ENCODE measurements at places on chromosomes 12 and 14.
A peak's percentile ranks its signal among the peaks of the same experiment; 100 is the strongest.

GRCh38 chr12:46647034-46647433, 178.8 kb downstream of the SLC38A4 start:
- no peak for DNase-seq

- DNase-seq = no peak
These were observed at the start of gene PALS1 for GRCh38 chr14:67241411-67242167. Gene PALS1, plus strand, starts transcription at chr14:67241435. Its CDS starts 37,736 bp downstream, at chr14:67279171.

- DNase-seq = no peak
These were observed 111.8 kb downstream of the CAPZA3 start for GRCh38 chr12:18849761-18850160.

GRCh38 chr12:52805000-52805399, 8.9 kb downstream of the KRT4 start:
- no peak for DNase-seq

- no peak for DNase-seq
These were observed 50.8 kb upstream of the ZDHHC17 start for GRCh38 chr12:76713130-76713529.

- no peak for DNase-seq
These were observed 145.8 kb downstream of the KIF26A start for GRCh38 chr14:104284107-104284592.

- no peak for DNase-seq
These were observed 357.6 kb downstream of the APAF1 start for GRCh38 chr12:99002731-99003130.

GRCh38 chr12:51424662-51425539, at the start of gene SLC4A8:
Gene SLC4A8, plus strand, starts transcription at chr12:51424831. Its CDS starts 157 bp downstream, at chr12:51424988.
- peak; percentile 88 for DNase-seq

DNA sequence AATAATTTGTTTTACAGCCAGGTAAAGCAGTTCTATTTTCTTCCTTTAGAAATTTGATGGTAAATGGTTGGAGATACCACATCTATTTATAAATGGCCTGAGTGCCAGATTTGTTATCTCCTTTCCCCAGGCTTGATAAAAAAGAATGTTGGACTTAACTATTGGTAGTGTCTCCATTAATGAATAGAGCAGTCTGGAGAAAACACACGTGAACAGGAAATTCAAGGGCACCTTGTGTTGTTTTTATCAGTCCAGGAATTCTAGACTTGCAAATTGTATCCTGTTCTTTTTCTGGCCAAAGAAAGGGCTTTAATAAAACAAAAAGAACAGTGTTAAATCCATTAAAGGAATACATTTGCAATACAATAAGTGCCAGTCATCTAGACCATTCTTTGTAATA, 40.8 kb upstream of the BMAL2 start:
- DNase-seq = no peak

DNA sequence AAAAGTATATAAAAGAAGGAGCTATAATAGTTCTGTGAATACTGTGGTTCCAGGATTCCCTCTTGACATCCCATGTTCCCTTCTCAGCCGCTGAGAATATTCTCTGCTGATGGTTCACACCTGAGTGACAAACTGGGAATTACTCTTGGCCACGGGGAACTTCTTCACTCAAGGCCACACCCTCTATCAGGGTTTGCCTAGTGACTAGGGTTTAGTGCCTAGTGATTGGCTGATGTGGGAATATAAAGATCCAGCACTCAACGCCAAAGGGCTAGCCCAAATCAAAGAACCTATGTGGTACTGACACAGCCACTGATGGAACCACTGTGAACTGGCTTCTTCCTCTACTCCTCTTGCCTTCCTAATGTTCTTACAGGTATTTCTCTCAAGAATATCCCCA, 248.4 kb downstream of the ASCL1 start:
- no peak for DNase-seq

DNA sequence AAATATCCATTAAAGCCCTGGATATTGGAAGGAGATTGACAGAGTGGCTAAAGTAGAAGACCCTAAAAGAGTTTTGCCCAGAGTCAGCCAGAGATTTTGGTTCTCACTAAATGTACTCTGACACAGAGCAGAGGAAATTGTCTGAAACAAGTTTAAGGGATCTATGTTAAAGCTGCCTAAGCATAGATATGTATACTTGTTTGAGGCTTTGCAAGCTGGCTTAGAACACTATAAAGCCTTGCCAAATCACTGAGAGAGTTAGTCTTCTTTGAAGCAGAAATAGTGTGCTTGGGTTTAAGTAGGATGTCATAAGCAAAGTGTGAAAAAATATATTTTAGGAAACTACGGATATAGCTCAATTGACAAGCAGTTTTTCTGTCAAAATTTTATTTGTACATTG, 653.5 kb downstream of the FSCB start:
- no peak for DNase-seq

GRCh38 chr12:98983647-98984046, 338.6 kb downstream of the APAF1 start:
- DNase-seq = no peak

GRCh38 chr12:100688451-100688864, 106.1 kb upstream of the ANO4 start:
- DNase-seq = no peak

- no peak for DNase-seq
These were observed 18.0 kb downstream of the TUBA1A start for GRCh38 chr12:49170924-49171323.

GRCh38 chr14:22737052-22737451, 29.4 kb upstream of the OXA1L start:
- no peak for DNase-seq

- DNase-seq = no peak
These were observed 345.0 kb downstream of the FOXG1 start for GRCh38 chr14:29111554-29111953.

DNA sequence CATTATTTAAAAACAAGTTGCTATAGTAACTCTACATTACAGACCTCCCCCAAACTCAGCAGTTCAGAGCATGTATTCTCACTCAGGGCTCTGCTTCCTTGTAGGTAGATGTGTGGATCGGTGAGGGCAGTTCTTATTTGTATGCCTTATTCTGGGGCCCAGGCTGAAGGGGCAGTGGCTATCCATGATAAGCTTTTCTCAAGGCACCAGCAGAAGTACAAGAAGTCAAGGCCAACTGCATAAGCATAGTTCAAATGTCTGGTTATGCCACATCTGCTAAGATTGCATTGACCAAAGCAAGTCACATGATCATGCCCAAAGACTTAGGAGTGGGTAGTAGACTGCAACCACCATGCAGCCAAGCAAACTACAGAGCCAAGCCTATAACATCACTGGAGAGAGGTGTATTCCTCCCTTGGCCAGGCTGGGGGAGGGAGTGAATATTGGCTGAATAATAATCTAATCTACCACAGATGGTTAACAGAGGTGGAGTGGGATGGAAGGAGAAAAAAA, 4.6 kb downstream of the PSEN1 start:
- no peak for DNase-seq

DNA sequence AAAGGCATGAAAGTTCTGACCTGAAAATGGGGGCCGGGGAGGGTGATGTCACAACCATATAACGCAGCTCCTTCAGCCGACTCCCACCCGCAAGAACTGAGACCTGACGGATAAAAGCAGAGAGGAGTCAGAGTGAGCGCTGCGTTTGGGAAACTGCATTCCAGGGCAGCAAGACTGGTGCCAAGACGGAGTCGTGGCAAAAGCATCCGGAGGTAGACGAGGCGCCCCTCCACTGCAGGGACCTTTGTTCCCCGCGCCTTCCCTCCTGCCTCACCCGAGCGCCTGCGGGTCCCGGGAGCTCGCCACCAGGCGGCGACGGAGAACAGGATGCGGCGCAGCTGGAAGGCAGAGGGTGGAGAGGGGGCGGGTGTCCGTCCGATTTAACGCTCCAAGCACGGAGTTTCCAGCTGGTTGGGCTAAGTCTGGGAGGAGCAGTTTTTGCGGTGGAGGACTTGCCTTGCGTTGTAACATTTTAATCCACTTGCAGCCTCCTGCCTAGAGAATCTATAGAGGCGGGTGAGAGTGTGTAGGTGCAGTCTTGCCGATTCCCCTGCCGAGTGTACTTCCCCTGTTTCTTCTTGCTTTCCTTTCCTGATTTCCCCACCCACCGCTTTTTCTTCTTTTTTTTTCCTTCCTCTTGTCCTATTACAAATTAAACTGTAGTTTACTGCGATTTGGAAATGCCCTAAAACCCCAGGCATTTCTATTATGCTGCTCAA, 1.2 kb upstream of the CPNE8 start:
- DNase-seq = no peak

- no peak for DNase-seq
These were observed 59.3 kb downstream of the UNC79 start for GRCh38 chr14:93490001-93490400.

DNA sequence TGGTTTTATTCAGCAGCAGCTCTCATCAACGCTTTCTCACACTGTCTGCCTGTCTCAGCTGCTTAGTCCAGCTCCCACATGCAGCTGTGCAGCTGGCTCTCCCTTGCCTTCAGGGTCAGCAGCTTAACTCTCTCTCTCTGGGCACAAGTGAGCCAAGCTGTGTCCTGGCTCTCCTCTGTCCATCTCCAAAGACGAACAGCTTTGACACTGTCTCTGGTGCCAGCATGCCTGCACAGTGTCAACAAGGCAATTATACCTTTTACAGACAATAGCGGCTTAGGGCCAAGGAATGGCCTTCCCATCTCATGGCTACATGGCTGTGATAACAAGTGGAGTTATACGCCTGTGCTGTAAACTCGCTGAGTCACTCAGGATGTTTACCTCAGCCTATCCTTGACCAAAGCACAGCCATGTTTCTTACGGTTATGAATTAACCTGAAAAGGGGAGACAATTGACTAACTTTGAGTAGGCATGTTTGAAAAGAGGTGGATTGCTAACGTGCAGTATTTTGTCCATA, 38.4 kb upstream of the MANSC4 start:
- no peak for DNase-seq

DNA sequence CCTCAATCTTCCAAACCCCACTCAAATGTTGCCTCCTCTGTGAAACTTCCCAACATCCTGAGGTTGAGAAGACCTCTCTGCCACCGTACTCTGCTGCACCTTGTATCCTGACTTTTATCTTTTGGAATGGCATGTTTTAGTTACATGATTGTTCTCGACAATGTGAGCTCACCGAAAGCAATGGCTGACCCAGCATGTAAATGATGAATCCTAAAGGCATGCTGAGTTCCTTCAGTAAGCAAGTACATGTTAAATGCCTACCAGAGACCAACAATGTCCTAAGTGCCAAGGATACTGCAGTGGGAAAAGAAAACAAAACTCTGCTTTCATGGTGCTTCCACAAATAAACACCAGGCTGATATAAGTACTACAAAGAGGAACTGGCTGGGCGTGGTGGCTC, 13.7 kb downstream of the PPP1R13B start:
- DNase-seq = no peak

DNA sequence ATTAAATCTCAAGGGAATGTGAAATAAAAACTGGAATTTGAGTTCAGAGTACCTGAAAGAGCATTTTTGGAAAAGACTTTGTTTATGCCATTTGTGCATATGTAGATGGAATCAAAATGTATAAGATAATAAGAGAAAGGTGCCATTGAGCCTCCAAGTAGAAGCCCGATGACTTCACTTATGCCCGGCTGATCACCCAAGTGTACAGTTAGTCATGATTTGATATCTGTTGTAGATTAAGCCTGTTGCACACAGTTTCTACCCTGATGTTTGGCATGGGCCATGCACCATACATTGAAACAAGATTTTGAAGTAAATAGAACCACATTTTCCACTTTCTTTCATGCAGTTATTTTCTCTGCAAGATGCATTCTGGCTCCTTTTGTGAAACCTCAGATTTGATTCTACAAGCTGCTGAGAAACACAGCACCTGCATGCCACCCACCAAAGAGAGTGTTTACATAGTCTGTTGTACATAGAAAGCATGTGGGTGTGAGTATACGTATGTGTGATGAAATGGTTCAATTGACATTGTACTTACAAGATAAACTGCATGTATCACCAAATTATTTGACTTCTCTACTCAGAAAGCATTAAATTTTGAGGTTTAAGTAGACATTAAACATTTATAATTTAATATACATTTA, 772.5 kb downstream of the DIO2 start:
- DNase-seq = no peak

GRCh38 chr12:55997535-55997859, 421 bp downstream of the SUOX start:
- DNase-seq = no peak

- DNase-seq = no peak
These were observed 22.2 kb upstream of the OVCH1 start for GRCh38 chr12:29519585-29520182.

DNA sequence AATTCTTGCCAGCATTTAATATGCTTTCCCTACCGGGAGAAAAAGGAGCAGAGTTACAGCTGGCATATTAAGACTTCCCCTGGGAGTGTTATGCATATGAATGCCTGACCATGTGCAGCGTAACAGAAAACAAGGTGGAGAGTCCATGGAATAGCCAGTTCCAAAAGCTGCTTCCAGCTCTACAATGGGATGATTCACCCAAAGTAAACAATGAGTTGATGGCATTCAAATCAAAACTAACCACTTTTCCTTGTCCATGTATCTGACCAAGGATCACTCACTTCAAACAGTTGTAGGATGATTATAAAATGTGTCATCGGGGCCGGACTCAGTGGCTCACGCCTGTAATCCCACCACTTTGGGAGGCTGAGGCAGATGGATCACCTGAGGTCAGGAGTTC, 48.1 kb upstream of the BICDL1 start:
- no peak for DNase-seq

GRCh38 chr14:103680491-103681231, 34.6 kb downstream of the XRCC3 start:
- DNase-seq = no peak

DNA sequence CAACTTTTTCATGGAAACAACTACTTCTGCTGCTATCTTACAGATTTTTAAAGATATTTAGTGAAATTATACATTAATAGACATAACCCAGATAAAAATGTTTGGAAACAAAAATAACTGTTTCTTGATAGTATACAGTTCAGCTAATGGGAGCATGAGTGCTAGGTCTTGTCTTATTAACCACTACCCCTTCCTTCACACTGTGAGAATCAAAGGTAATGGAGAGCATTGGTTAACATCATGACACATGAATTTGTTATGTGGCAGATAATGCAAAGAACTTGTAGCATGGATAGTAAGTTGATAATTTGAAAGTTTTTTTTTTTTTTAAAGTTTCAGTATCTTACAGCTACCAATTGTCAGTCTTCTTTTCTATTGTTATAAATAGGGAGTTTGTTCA, 44.2 kb downstream of the CCDC91 start:
- DNase-seq = no peak

GRCh38 chr12:13570005-13570694, 373.6 kb downstream of the EMP1 start:
- DNase-seq = no peak

- no peak for DNase-seq
These were observed 311.8 kb upstream of the AMIGO2 start for GRCh38 chr12:47391566-47391965.

- no peak for DNase-seq
These were observed 17.2 kb downstream of the REM2 start for GRCh38 chr14:22900081-22900799.

GRCh38 chr12:31727192-31727591, 1.6 kb downstream of the AMN1 start:
- no peak for DNase-seq
